Stimulated activated CD4-positive, alpha-beta T cell treated with anti-CD3 and anti-CD28 coated beads, Interleukin-4, amount 100 ng/mL, for 48 hours (primary cell): ENCODE measurements at places on chromosomes 2 and 18.

- DNase-seq, result peak; percentile 29
These were observed 77.9 kb downstream of the LIMS1 start for GRCh38 chr2:108612153-108612513.

DNA sequence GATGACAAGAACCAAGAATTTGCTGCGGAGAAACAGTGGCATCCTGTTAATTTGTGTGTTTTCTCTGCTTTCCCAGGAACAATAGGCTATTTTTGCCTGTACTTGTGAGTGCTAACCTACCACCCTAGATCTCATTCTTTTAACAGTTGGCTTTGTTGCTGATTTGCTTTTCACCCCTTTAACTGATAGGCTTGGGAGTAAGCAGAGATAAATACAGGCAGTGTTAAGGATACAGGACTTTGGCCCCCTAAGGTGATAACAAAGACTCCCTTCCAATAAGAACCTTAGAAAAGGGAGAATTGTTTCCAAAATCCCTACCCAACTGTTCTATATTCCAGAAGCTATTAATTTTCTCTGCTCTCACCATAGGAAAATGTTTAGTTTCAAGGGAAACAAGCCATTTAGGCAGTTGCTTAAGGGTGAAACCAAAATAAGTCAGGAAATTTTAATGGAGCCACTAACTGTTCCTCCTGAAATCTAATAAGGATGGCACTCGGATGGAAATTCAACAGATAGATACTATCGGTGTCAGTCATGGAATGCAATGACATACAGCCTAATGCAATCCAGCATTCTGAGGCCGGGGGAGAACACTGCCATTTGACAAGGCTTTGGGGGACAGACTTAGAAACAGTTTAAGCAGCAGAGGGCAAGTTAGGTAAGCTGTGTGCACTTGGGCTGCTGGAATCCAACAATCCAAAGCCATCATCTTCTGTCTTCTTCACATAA is 238.8 kb downstream of the RNF152 start:
- DNase-seq, result no peak

- DNase-seq, result no peak
These were observed 67.0 kb downstream of the TSHZ1 start for GRCh38 chr18:75277610-75277928.

DNA sequence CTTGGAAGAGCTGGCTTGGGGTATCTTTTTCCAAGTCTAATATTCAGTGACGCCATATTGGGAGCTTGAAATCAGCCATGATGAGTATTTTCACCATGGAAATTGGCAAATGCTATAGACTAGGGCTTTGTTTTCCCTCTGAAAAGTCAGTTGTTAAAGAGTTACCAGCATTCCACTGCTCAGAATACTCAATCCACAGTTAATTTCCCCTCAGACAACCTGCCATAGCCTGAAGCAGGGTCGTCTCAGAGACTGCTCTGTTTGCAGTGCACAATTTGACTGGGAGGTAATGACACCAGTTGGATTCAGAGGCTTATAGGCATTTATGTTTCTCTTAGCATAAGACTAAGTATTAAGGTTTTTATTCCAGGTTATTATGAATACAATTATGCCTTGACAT is 35.5 kb upstream of the TMEM200C start:
- no peak for DNase-seq

DNA sequence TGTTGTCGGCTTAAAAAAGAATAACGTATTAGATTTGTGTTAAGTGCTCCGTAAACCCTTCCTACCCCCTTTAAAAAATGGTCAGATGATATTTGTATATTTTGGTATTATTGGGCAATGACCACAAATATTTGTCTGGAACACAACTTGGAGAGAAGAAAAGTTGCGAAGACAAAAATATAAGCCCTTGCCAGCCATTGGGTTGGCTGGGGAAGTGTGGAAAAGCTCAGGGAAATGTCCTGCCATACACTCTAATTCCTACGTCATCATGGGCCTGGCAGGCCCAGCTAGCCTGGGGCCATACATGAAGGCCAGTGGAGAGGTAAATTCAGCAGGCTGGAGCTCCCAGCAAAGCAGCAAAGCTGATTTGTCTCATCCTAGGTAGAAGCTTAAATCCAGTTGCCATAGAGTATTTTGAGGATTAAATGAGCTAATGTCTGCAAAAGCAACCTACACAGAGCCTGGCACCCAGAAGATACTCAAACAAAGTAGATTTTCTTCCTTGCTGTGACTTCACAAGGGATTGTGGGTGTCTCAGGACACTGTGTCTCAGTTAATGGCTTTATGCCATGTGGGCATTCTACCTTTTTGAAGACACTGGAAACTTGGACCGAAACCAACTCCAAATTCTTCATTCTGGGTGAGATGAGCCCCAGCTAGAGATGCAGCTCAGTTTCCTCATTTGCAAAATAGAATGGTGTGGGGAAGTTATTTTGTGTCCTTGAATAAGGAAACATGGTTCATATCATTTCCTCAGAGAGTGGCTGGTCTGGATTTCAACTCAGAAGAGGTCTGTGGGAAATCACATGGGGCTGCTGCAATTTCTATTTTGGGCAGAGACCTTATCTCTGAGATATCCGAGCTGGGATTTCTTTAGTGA is 87.9 kb upstream of the MAP4K3 start:
- no peak for DNase-seq

- DNase-seq, result no peak
These were observed 498.0 kb downstream of the CCDC85A start for GRCh38 chr2:56681659-56682396.

DNA sequence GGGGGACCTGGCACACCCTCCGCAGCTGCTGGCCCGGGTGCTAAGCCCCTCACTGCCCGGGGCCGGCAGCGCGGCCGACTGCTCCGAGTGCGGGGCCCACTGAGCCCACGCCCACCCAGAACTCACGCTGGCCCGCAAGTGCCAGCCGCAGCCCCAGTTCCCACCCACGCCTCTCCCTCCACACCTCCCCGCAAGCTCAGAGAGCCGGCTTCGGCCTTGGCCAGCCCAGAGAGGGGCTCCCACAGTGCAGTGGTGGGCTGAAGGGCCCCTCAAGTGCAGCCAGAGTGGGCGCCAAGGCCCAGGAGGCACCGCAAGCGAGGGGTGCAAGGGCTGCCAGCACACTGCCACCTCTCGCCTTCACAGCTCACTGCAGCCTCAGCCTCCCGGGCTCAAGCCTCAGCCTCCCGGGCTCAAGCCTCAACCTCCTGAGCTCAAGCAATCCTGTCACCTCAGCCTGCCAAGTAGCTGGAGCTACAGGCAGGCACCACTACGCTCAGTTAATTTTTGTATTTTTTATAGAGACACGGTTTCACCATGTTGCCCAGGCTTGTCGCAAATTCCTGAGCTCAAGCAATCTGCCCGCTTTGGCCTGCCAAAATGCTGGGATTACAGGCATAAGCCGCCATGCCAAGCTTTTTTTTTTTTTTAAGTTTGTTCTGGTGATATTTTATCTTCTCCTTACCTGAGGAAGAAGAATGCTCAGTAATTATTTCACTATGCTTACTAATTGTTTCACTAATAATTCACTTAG is 71.7 kb upstream of the CDCA7 start:
- no peak for DNase-seq

DNA sequence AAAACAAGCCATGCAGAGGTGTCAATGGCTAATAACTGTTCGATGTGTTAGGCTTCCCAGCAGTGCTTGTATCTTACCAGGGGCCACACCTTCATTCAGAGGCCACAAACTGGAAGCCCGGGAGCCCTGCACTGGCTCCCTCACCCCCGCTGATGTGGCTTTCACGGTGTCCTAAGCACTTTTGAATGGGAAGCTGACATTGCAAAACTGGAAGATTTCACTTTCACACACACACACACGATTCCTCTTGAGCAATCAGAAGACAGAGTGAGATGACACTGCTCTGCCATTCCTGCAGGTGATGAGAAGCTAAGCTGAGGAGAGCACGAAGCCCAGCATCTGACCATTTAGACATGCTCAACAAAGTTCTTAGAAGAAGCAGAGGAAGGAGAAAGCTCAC is 8.6 kb upstream of the ZNF407 start:
- DNase-seq, result no peak

- DNase-seq, result no peak
These were observed 19.0 kb downstream of the C1GALT1C1L start for GRCh38 chr2:43657241-43657640.

DNA sequence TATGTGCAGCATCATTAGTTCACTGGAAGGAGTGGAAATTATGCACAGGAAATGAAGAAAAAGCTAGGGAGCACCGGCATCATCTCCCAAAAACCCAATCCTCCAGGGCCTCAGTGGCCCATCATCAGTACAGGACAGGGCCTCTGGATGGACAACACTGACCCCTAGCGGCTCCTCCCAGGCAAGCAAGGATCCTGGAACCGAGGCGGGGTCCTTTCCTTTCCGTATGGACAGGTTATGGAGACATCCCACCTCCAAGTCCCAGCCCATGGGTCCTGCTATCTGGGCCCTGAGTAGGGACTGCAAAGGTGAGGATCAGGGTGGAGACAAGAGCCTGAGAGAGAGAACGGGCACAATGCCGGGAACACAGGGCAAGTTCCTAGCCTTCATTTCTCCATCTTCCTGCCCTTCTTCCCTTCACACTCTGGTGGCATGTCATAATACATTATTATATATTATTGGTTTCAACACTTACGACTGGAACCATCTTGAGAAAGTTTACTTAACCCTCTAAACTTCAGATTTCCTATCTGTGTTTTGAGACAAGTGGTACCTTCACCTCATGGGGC is 68.2 kb downstream of the ZNF516 start:
- no peak for DNase-seq

- DNase-seq, result no peak
These were observed 36.3 kb downstream of the TGOLN2 start for GRCh38 chr2:85291425-85292023.

GRCh38 chr2:25951071-25951547 is 31.2 kb downstream of the KIF3C start:
- peak; percentile 60 for DNase-seq

DNA sequence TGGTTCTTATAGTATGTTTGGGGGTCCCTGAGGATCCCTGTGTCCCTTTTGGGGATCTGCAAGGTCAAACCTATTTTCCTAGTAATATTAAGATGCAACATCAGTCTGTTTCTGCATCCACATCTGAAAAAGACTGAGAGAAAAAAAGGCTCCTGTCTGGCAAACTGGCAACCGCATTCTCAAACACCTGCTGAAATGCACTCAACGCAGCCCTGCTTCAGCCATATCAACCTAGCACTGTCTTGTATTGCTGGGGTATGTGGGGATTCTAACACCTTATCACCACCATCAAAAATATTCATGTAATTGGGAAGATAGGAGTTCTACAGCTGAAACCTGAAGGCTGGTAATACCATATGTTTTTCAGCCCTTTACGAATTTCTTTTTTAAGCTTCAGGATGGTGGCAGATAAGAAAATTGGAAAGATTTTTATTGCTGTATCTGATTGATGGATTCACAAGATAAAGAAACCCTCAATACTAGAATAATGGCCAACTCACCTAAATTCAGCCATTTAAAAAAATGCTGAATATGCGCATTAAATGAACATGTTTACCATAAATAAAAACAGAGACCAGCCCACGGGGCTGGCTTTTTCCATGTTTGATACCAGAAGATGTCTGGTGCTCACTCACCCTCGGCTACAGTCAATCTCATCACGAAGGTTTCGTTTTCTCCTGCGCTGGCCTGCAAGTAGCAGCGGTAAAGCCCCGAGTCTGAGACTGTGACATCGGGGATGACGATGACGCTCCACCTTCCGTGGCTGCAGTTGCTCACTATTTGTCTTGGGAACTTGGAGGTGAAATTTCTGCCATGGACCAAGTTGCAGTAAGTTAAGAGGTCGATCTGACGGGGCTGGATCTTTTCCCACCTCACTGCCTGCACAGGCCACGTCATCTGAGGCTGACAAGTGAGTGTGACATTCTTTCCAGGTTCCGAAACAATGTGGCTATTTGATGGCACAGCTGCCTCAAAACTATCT is 52.3 kb downstream of the CD226 start:
- no peak for DNase-seq

- DNase-seq, result peak; percentile 64
These were observed 19.1 kb upstream of the GPR55 start for GRCh38 chr2:230944123-230944653.

- DNase-seq, result no peak
These were observed 146.0 kb downstream of the VAPA start for GRCh38 chr18:10059610-10060468.
